ENCODE measurements at places on chromosomes 2 and 18.
A peak's percentile ranks its signal among the peaks of the same experiment; 100 is the strongest.

DNA sequence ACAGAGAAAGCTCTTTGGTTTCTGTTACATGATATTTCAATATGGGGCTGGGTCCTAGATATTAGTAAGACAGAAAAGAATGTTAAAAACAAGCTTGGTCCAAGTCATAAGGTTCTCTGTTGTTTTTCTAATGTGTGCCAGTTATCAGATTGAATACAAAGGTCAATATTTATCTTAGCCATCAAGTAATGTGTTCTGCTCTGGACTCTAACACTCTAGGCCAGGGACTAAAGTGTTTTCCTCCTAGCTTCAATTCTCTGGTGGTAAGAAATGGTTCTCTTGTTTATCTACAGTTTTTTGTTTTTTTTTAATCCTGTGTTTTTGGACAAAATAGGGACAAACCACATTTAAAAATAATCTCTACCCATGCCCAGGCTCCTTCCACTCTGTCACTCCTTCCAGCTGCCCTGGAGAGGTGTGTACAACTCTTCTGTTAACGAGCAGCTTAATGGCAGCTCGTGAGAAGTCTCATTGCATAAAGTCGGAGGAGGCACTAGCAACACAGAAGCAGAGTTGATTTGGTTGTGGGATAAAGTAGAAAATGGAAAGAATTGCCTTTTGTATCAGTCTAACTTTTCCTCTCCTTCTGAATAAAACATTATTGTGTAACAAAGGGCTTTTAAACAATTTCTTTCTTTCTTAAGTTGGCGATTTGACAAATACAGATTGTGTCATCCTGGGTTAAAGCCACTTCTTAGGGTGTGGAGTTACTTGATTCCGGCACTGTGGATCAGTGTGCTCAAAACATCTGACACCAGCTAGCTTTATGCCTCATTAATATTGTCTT, 8.0 kb upstream of the SESTD1 start:
- no peak for DNase-seq

DNA sequence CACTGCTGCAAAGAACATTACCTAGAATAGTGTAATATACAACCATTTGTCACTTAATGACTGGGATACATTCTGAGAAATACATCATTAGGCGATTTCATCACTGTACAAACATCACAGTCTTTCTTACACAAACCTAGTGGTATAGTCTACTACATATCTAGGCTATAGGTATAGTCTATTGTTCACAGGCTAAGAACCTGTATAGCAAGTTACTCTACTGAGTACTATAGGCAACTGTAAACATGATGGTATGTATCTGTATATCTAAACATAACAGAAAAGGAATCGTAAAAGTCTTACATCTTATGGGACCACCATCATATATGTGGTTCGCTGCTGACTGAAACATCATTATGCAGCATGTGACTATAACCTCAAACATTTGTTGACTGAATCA, 21.4 kb downstream of the SP3 start:
- no peak for DNase-seq

DNA sequence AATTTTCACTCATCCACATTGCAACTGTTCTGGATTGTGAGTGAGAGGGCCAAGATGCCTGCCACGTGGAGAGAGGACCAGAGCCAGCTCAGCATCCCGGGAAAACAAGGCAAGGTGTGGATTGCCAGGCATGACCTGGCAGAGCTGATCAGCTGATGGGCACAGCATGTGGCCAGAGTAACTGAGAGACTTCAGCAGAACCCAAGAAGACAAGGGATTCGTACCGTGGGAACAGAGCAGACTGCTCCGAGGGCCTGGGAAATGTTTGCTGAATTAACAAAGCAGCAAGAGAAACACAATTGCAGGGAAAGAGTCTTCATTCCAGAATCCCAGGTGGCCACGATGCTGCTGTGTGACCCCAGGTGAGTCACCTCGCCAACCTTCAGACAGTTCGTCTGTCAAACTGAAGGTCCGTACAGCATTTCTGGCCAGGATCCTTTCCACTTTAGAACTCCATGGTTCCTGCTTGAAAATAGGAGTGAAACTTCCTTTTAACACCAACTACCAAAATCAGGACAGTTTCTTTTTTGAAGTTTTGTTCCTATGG, 26.3 kb upstream of the POMC start:
- DNase-seq: no peak

GRCh38 chr2:234291765-234292204, 205.1 kb downstream of the ARL4C start:
- no peak for DNase-seq

- no peak for DNase-seq
Observed at GRCh38 chr2:29281086-29281915, 166.1 kb downstream of the CLIP4 start.

GRCh38 chr2:41206004-41206403, 754.1 kb upstream of the SLC8A1 start:
- DNase-seq: no peak

- no peak for DNase-seq
Observed at GRCh38 chr2:191215666-191216065, 29.5 kb upstream of the MYO1B start.

- DNase-seq: no peak
Observed at GRCh38 chr2:132669908-132670495, at the start of gene LYPD1. Gene LYPD1, minus strand, starts transcription at chr2:132670205. Its CDS starts 273 bp downstream, at chr2:132669932.

DNA sequence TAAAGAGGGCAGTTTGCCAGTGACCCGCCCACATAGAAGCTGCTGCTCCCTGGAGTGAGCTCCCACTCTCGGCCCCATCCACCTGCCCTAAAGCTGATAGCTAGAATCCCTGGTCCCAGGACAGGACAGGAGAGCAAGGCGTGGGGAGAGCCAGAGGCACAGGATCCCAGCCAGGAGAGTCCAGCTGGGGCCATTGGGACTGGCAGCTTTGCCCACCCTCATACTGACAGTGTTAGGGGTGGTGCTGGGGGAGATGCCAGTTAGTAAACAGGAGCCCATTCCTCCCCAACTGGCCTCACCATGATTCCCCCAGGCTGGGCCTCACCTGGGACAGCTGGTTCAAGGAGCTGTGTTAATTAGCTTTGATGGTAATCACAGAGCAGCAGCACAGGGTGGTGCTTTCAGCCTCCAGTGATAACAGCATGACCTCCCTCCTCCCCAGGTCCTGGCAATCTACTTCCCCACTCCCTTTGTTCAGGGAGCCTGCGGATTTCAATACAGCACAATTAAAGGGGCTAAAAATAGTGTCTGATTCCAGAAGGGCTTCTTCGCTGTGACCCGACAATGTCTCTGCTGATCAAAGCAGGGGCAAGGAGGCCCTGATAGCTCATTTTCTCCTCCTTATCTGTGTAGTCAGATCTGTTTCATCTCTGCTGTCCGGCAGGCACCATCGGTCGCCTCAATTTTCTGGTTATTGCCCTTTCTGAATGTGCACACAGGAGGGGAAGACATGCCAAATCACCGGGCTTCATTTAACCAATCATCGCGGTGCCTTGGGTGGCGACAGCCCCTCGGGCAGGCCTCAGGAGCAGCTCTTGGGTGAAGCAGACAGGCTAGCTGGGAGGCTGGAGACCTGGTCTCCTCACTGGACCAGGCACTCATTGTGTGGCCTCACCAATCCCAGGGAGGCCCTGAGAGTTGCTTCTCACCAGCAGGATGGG, 119.9 kb upstream of the TEX51 start:
- no peak for DNase-seq

- DNase-seq: no peak
Observed at GRCh38 chr18:9048808-9049494, 53.5 kb upstream of the NDUFV2 start.

DNA sequence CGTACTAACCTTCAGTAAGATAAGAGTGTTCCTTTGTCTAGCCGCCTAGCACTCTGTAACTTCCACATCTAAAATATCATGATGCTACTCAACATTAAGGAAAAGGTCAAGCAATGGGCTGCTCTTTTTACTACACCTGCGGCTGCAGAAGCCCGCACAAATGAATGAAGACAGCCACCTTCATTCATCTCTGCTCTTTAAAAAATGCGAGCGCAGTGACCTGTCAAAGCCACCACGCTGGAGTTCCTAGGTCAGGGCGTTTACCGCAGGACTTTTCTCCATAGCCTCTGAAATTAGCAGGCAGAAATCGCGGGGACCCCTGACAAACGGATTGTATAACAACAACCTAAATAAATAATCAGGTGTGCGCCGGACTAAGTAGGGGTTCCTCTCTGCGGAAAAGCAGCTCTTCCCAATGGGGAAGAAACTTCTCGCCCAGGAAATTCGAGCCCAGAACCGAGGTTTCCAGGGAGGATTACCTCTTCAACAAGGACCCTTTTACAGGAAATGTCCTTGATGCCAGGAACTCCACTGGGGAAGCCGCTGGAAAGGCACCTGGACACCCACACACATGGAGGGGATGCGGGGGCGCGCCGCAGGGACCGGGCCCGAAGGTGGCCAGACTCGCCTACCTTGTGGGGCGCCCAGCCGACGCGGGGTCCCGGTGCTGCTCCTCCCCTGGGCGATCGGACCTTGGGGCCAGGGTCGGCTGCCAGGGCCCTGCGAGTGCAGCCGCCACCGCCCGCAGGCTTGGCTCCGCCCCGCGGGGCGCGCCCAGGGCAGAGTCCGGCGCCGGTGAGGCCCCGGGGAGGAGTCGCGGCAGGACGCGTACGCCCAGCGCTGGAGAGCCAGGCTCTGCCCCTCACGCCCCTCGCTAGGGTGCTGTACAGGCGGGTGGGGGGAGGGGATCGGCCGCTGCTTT, at the start of gene CCDC68:
Gene CCDC68 (minus strand): TSS at position 758 of the 922 bp plus-strand sequence. CDS start 16,670 bp downstream, outside the sequence.
- peak; percentile 81 for DNase-seq

- DNase-seq: no peak
Observed at GRCh38 chr2:119481501-119482455, 42.5 kb downstream of the SCTR start.

GRCh38 chr18:38940863-38941531, 1375.4 kb upstream of the CELF4 start:
- no peak for DNase-seq

GRCh38 chr2:19900931-19901441, 797 bp downstream of the TTC32 start:
- no peak for DNase-seq

GRCh38 chr18:22165049-22165602, 4.3 kb upstream of the GATA6 start:
- no peak for DNase-seq

DNA sequence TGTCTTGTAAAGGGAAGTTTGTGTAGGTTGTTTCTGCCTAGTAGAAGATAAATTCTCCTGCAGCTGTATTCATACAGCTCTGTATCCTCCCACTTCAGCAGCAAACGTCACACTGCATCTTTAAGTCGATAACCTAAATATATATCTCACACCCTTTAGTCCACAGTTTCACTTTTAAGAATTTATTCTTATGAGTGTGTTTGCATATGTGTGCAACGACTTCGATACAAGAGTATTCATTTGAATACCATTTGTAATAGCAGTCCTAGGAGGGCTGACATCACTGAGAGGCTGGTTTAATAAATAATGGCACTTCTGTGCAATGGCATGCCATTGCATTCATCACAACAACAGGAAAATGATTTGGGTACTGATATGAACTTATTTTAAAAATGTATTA, 63.8 kb upstream of the MSH6 start:
- DNase-seq: no peak

DNA sequence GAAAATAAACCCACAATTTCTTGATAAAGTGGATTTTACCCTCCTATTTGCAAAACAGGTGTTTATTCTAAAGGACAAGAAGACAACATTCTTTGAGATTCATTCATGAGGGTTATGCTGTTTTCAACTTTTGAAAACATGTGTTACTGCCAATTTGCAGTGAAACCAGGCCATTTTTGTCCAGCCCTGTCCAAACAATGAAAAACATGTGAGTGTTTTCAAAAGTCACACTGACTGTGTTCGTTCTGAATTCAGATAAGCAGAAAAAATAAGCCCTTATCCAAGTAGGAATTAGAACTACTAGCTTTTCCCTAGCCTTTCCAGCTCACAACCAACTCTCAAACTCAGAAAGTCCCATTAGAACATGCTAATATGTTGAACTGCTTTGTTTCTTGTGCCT, 148.1 kb upstream of the PID1 start:
- no peak for DNase-seq

DNA sequence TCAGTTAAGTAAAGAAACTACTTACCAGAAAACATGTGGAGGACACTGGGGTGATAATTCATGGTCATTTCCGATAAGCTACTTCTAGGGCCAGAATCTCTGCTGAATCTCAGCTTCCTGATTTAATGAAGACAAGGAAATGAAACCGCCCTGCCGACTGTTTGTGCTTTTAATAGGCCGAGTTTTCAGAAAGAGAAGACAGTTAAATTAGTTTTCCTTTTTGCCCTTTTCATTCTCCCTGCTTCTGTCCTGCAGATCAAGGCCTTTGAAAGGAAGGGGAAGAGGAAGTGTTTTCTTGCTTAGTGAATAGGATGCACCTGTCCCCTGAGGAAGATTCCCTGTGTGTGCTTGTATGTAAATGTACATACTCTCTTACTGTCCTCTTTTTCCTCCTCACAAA, 126.6 kb downstream of the SH3RF3 start:
- DNase-seq: no peak

GRCh38 chr2:215942194-215942593, 71.2 kb downstream of the MREG start:
- DNase-seq: no peak

DNA sequence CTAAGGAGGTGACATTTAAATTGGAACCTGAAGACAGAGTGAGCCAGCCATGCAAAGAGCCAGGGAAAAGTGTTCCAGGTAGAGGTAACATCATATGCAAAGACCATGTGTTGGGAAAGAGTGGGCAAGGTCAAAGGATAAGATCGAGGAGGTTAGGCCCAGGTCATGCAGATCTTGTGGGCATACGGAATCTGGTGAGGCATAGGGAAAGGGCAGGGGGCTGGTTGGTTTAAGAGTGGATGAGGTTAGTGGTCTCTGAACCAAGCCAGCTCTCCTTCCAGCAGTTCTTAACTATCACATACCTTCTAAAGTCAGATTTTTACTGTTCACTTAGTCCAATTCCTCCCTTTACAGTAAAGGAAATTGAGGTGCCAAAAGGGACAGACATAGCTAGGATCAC, 3.0 kb downstream of the ANKRD53 start:
- no peak for DNase-seq

GRCh38 chr2:36462311-36462935, 106.8 kb downstream of the CRIM1 start:
- DNase-seq: no peak

GRCh38 chr2:62895632-62896009, 155.0 kb upstream of the OTX1 start:
- no peak for DNase-seq
